ENCODE measurements at places on chromosomes 13 and 19.

DNA sequence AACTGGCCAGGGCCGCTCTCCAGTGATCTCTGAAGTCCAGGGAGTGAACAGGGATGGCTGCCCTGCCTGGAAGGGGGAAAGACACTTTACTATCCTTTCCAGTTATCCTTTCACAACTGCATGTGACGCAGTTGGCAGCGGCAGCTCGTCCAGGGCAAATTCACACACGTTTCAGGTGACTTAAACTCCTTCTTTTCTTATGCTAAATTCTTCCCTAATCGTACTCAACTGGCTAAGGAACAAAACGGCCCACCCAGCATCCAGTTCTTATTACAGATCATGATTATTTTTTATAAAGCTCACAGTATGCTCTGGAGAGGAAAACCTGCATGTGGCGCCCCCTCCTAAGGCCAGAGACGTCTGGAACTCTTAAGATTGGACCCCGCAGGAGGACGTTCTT is 767.1 kb downstream of the UQCRFS1 start:
- no peak for DNase-seq

DNA sequence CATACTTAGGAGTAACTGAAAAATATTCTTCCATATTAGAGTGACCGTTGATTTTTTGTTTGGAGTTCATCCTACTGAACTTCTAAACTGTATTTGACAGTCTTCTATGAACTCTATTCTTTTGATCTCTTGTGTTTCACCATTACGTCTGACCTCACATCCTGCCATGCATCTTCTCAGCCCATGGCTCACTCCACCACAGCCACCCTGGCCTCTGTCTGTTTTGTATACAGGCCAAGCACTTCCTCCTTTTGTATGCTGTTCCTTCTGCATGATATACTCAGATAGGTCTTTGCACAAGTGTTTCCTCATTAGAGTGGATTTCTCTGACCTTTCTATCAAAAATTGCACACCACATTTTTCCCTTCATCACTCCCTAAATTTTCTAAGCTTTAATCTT is 119.9 kb downstream of the MAB21L1 start:
- DNase-seq, result no peak

- DNase-seq, result no peak
Measured at GRCh38 chr13:64293923-64294322, 2878.3 kb upstream of the PCDH20 start.

- no peak for DNase-seq
Measured at GRCh38 chr19:3125900-3126524, 9.8 kb upstream of the GNA15 start.

GRCh38 chr19:46413262-46414031 is at the start of gene CCDC8:
Gene CCDC8 (minus strand): TSS chr19:46413564. CDS start chr19:46412810, 754 bp downstream.
- no peak for DNase-seq

DNA sequence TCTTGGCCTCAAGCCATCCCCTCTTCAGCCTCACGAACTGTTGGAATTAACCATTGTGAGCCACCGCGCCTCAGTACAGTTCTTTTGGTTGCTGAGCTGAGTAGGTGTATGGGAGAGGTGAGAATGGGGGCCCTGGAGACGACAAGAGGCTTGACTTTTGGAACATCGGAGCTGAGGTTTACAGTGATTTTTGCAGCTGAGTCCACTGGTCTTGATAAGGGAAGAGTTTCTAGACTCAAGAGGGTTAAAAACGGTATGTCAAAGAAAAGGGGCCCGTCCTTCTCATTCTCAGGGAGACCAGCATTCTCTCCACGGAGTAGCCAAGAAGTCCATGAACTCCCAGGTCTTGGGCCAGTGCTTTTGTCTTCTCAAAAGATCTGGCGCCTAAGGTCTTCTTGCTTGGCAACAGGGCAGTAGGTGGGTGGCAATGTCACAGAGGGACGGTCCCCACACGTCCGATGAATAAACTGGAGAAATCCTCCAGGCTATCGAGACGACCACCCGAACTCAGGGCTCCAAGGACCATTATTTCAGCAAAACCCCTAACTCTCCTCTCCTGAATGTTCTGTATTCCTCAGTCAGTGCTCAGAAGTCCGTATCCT is 6.4 kb upstream of the QTRT1 start:
- no peak for DNase-seq

- DNase-seq, result no peak
Measured at GRCh38 chr19:50190439-50190891, 13.0 kb upstream of the MYH14 start.

DNA sequence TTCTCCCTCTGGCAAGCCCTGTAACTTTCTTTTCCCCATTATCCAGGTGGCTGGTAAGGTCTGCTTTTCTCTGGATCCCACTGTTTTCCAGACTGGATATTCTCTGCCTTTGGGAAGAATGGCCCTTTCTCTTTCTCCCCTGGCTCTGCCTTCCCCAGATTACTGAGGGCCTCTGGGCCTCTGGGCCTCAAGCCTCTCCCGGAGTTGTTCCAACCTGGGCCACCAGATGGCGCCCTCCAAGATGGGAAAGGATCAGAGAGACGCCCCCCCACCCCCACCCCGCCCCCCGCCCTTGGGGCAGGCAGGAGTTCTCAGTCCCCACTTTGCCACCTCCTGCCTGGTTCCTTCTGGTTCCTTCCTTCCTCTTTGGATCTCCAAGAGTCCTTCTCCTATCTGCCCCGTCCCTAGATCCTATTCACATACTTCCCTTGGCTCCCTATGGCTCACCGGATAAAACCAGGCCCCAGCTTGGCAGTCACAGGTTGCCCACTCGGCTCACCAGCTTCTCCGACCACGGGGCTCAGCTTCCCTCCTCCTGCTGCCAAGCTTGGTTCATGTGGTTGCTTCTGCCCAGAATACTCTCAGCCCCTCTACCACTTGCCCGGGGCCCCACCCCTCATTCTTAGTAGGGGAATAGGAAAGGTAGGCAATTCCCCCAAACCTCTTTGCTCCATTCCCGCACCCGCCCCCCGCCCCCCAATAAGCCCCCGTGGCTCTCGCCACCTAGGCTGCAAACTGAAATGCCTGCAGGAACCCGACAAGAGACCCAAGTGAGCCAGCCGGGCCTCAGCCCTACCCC is 13.1 kb downstream of the EPS8L1 start:
- no peak for DNase-seq

DNA sequence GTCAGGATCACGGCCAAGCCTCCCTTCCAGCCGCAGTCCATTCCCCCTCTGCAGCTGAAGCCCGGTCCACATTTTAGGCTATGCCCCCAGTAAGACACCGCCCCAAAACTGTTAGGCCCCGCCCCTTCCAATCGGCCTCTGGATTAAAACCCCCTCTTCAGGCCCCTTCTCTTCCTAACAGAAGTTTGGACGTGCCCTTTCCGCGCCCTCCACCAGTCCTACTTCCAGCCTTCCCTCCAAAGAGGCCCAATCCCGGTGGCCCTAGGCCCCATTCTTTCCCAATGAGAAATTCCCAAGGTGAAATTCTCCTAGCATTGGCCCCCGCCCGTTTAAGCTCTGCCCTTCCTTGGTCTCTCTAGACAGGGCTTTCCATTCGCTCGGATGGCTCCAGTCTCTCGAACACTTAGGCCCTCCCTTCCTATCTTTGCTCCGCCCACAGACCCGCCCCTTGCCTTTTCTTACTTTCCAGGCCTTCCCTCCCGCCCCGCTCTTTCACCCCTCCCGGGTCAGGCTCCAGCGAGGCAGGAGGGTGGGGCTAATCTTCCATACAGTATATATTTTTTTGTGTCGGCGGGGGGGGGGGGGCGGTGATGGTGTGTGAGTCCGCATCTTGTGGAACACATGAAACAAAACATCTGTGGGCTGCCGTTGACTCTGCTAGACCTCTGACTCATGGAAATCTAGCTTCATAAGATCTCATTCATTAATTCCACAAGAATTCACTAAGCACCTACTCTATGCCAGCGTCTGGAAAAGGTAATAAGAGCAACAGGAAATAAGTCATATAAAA is 13.6 kb downstream of the LTBP4 start:
- no peak for DNase-seq

- no peak for DNase-seq
Measured at GRCh38 chr13:29884671-29885430, 34.4 kb upstream of the UBL3 start.

GRCh38 chr19:42366673-42367072 is 23.4 kb downstream of the CNFN start:
- DNase-seq, result no peak

DNA sequence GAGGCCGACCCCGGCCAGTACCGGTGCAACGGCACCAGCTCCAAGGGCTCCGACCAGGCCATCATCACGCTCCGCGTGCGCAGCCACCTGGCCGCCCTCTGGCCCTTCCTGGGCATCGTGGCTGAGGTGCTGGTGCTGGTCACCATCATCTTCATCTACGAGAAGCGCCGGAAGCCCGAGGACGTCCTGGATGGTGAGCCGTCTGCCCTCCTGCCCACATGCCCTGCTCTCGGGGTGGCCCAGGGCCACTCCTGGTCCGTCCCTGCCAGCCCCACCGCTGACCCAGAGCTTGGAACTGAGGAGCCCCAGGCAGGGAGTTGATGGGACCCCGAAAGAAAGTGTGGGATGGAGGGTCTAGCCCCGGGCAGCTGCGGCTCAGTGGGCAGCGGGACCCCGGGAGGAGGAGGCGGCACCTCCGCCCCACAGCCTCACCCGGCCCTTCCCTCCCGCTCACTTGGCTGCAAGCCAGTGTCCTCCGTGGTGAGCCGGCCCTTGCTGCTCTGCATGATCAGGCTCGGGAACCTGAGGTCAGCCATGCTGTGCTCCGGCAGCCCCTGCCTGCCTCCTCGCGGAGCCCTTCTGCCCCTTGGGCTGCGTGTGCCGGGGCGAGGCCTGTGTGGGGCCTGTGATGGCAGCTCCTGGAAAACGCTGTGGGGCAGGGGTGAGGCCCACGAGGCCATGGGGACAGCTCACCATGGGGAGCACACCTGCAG is 8.1 kb upstream of the HCN2 start:
- no peak for DNase-seq

GRCh38 chr13:75399879-75400217 is 82.1 kb downstream of the TBC1D4 start:
- no peak for DNase-seq

DNA sequence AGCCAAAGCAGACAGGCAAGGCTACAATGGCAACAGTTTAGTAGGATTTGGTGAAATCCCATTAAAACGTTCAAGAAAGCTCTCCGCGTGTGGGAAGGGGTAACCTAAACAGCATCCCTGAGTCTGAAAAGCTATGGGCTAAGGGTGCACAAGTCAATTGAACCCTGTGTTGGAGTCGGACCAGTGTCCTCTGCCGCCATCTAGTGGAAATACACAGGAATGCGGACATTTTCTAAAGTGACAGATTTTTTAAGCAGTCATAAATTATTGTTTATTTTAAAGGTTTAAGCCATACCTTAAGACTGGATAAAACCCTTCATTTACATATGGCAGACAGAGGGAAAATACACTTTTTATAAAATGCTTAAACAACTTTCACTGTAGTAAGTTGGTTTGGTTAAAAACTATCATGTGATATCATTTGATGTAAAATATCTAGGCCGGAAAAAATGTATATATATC is 26.5 kb upstream of the LSM14A start:
- no peak for DNase-seq

DNA sequence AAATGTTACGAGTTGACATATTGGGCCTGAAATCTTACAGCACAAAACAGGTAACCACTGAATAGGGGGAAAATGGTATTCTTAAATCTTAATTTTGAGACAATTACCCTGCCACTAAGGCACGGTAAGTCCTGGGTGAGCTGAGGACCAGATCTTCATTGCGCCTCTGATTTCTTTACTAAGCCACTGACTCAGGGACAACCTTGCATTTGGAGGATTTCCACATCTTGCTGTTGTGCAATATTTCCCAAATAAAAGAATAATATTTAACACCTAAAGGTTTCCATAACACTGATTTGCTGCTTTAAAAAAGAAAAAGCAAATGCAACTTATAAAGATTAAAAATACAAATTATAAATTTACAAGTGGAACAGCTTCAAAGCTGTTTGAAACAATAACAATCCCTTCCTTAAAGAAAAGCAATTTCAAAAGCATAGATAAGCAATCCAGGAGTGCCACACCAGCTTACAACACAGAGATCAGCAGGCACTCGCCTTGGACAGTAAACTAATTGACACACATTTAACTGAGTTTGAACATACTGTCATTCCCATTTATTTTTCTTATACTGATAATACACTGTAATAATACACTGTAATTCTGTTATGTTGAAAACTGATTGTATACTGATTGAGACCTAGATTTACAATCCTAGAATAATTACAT is 79.6 kb upstream of the DOCK9 start:
- peak; percentile 18 for DNase-seq

DNA sequence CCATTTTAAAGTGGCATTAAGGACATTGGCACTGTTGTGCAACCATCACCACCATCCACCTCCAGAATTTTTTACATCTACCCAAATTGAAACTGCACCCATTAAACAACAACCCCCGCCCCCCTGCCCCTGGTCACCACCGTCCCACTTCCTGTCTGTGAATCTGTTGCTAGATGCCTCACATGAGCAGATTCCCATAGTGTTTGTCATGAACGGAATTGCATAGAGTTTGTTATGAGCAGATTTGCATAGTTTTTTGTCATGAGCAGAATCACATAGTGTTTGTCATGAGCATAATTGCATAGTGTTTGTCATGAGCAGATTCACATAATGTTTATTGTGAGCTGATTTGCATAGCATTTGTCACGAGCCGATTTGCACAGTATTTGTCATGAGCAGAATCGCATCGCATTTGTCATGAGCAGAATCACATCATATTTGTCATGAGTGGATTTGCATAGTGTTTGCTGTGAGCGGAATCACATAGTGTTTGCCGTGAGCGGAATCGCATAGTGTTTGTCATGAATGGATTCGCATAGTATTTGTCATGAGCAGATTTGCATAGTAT is 54.0 kb upstream of the GTF3A start:
- no peak for DNase-seq

DNA sequence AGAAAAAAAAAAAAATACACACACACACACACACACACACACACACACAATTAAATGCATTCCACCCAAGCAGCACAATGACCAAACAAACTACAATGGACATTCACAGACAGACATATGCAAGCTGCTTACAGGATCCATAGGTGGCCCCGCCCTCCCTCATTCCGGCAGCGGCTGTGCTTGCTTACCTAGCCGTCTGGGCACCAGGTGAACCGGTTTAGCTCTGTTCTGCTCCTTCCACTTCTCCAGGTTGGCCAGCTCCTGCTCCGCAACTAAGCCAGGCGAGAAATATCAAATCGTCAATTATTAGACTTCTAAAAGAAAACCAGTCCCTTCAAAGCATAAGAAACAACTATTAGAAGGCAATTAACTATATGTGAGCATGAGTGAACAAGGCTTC is 23.1 kb downstream of the EPSTI1 start:
- no peak for DNase-seq

- no peak for DNase-seq
Measured at GRCh38 chr13:31805841-31806240, 66.5 kb downstream of the RXFP2 start.

- DNase-seq, result no peak
Measured at GRCh38 chr13:24270639-24271141, 38.7 kb upstream of the C1QTNF9 start.

DNA sequence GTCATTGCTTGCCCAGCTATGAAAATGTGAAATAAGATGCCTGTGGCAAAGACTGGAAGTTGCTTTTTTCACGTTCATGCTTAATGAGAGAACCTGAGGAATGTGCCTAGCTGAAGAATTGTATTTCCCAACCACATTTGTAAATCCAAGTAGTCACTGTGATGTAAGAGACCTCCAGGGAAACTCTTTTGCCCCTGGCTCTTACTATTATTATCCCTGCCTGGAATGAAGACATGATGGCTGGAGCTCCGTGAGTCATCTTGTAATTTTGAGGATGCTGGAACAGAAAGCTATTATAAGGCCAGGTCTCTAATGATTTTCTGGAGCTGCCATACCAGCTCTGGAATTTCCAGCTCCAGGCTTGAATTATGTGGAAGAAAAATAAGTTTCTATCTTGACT is 894.3 kb downstream of the DIAPH3 start:
- DNase-seq, result no peak

- DNase-seq, result no peak
Measured at GRCh38 chr19:4916292-4917082, 7.2 kb downstream of the UHRF1 start.

- peak; percentile 87 for DNase-seq
Measured at GRCh38 chr13:113151745-113152690, 6.4 kb upstream of the PROZ start.
